Epithelial cell of proximal tubule (primary cell): ENCODE measurements at places on chromosomes 13 and 19.
A peak's percentile ranks its signal among the peaks of the same experiment; 100 is the strongest.

DNA sequence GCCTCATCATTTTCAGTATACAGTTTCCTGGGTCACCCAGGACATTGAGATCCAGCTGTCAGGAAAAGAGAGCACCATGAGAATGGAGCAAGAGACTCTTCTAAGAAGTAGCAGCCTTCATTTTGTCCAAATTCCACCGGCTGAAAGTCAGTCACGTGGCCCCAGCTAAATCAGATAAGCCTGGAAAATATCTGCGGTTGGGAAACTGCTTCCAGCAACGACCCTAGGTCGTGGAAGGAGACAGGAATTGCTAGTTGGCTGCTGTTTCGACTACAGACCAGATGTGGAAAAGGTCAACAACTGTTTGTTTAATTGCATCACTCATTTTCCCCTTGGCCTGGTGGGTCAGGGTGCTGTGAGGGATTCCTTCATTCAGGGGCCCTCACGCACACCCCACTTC lies 107.0 kb downstream of the ZNF536 start:
- DNase-seq = no peak

- DNase-seq = no peak
These were observed 19.9 kb downstream of the MEGF8 start for GRCh38 chr19:42345191-42345812.

DNA sequence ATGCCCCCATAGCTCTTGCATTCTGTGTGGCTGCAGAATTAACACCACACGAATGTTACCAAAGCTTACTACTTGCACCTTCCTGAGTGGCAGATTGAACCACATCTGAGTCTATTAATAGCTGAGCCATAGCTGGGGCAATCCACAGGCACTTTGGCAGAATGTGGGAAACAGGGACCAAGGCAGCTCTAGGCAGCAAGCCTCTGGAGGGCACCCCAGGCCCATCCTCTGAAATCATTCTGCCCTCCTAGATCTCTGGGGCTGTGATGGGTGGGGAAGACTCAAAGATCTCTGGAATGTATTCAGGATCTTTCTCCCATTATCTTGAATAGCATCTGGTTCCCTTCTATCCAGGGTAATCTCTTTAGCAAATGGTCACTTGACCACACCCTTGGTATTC lies 139.3 kb downstream of the TNFRSF19 start:
- DNase-seq = no peak

DNA sequence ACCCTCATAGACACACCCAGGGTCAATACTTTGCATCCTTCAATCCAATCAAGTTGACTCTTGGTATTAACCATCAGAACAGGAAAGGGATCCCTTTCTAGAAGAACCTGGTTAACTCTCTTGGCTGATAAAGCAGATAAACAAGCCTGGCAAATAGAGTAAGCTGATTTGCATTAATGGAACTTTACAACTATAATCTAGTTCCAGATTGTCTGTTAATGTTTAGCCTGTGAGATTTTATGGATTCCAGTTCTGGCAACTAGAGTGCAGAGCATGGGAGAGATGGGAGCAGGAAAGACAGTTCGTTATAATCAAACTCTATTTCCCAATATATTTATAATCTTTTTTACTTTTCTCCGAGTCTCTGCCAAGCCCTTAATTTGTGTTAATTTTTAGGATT lies 272.6 kb upstream of the KLHL1 start:
- no peak for DNase-seq

- no peak for DNase-seq
These were observed 33.7 kb upstream of the OLFM4 start for GRCh38 chr13:52994865-52995264.

- no peak for DNase-seq
These were observed 22.5 kb downstream of the OR10H4 start for GRCh38 chr19:15971224-15971780.

DNA sequence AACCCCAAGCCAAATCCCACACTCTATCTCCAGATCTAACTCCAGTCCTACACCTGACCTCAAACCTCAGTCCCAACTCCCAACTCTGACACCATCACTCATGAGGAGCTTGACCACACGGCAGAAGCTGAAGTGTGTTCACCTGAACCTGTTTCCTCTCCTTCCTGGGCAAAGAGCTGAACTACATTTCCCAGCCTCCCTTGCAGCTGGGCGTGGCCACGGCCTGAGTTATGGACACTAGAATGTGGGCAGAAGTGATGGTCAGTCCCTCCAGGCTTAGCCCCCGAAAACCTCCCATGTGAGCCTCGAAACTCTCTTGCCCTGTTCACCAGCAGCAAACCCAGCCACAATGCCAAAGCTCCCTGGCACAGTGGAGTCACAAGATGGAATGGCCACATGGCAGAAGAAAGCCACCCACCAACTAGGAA lies 19.5 kb upstream of the MEIS3 start:
- DNase-seq = no peak

DNA sequence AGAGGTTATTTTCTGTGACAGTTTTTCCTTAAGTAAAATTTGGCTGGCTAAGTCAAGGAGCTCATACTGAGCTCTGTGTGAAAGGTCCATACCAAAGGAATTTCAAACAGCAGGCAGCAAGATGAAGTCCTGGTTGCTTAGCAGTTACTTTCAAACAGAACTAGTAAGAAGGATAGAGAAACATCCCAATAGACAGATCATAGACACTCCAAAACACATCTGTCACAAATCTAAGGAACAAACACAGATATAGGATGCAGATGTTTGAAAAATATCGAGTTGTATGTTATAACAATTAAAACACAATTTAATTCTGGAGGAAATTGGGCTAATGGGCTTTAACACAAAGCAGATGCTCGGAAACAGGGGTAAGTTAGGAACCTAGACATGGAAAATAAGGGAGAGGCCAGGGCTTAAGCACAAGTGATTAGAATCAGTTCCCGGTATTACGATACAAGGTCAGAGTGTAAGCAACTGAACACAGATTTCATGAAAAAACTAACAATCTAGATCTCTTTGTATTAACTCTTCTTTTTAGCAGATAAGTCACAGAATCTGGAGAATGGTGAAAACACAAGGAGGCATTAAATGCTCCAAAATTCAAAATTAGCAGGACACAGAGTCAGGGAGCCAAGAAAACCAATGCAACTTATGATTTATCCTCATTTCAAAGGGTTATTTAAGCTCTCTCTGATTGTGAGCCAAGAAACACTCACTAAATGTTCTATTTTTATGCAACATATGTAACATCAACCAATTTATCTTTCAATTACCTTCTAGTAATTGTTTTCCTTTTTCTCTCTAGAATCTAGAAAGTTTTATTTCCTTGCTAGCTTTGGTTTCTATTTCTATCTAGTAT lies 1992.9 kb upstream of the PCDH20 start:
- no peak for DNase-seq

DNA sequence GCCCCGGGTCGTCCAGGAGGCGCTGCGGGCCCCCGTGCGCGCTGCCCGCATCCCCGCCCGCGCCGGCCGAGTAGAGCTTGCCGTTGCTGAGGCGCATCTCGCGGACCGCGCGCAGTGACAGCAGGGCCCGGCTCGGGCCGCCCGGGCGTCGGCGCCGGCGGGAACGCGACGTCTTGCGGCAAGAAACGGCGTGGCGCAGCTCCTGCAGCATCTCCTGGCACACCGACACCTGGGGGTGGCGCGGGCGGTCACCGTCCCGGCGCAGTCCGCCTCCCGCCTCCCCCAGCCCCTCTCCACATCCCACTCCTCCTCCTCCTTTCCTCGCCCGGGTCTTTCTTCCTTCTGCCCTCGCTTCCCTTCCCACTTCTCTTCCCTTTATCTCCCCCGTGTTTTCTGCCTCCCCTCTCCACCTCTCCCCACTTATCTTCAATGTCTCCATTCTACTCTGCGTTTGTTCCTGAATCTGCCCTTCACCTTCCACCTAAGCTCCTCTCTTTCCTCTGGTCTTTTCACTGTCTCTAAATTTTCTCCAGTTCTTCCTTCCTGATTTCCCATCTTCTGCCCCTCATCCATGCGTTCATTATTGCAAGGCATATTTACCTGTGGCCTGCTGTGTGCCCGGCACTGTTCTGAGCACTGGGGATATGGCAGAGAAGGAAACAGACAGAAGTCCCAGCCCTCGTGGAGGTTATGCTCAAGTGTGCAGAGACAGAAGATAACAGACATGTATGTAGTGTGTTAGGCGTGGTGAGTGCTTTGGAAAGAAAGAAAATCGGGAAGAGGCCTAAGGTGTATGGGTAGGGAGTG lies 5.2 kb upstream of the ATP1A3 start:
- no peak for DNase-seq

- no peak for DNase-seq
These were observed 1013.1 kb upstream of the ATXN8OS start for GRCh38 chr13:69094485-69094884.

- DNase-seq = no peak
These were observed 28.8 kb downstream of the EPN1 start for GRCh38 chr19:55703790-55704215.

DNA sequence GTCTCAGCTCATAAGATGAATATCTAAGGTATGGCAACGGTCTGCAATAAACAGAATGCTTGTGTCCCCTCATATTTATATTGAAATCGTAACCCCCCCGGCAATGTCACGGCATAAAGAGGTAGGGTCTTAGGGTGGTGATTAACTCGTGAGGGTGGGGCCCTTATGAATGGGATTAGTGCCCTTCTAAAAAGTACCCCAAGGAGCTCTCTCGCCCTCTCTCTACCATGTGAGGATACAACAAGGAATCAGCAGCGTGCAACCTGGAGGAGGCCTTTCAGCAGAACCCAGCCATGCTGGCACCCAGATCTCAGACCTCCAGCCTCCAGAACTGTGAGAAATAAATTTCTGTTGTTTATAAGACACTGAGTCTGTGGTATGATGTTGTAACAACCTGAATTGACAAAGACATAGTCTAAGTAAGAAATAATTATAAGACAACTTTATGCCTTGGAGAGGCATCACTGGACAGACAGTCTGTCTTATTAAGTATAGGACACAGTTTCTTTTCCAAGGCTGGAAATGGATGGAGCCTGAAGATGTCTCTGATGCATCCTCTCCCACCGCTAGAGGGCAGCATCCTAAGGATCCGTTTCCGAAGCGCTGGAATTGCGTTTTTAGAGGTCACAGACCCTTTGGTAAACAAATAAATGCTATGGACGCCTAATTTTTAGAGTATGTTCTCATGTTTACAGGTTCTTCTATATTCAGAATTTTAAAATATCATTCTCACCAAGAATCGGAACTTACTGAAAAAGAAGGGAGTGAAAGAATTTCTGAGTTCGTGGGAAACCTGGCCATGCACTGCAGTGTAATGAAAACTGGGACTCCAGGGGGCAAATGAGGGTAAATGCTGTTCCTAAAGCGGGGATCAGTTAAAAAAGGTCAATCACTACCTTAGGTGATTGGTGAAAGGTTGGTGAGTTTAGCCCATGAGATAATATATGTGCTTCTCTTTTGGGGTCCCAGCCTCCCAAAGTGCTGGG lies 13.3 kb upstream of the LEUTX start:
- no peak for DNase-seq

DNA sequence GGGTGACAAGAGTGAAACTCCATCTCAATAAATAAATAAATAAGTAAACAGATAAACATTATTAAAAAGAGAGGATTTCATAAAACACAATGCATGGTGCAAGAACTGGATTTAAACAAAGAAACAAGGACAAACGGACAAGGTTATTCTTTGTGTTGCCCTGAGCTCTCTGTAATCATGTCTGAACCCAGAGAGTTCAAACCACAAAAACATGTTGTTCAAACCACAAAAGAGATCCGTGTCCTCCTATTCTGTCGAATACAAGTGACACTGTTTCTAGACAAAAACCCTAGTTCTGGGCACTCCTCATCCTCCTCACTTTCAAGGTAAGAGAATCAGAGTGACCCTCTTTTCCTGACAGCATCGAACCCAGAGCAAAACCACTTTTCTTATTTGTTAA lies 4.6 kb upstream of the TPRX2 start:
- no peak for DNase-seq

- no peak for DNase-seq
These were observed 10.6 kb upstream of the ZNF792 start for GRCh38 chr19:34974646-34975045.

DNA sequence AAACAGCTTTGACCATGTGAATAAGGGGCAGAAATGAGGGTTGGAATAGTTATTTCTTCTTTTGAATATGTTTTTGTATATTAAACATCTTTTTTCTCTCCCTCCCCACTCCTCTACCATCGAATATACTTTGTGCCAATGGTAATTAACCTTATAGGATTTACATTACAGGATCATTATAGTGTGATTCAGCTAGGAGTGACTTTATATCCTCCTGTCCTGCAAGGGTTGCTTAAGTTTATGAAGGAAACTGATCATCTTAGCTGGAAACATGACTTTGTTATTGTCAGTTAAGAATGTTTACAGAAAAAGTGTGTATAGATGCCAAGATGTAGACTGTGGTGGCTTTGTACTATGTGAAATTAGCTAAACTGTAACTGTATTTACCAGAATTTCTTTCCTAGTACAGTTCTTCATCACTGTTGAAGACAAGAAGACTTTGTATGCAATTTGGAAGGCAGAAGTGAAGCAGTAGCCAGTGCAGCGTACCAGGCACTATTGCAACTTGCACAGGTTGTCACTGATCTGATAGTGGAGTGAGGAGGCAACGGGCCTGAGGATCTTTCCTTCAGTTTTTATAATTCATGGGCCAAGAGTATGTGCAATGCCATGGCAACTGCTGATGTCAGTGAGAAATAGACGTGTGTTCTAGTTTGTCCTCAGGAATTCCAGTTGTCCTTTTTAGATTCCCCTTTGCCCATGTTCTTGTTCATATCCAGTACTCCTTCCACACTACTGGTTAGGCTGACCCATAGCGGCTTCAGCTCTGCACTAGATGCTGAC lies 8.2 kb upstream of the PAN3 start:
- DNase-seq = no peak

- DNase-seq = peak; percentile 32
These were observed 221.8 kb downstream of the OLFM4 start for GRCh38 chr13:53250272-53250875.

- no peak for DNase-seq
These were observed 12.1 kb upstream of the PEX11G start for GRCh38 chr19:7500811-7501450.

GRCh38 chr19:39398297-39398864 lies 7.2 kb downstream of the MED29 start:
- no peak for DNase-seq

DNA sequence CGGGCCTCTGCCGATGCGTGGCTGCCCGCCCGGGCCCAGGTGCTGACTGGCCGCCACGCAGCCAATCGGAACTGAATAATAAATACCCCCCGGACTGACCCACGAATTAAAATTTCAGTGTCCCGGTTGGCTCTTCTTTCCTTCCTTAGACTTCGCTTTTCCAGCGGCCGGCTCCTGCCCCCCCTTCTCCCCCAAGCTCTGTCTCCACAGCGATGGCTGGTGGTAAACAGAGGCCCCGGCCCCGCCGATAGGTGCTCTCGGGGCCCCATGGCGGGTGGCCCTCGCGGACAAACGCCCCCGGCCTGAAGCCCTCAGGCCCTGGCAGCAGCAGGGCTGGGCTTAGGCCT lies 2.6 kb downstream of the ZBTB7A start:
- DNase-seq = no peak

GRCh38 chr19:52034051-52034728 lies 6.0 kb upstream of the ZNF614 start:
- no peak for DNase-seq

GRCh38 chr13:101398920-101399319 lies 17.4 kb downstream of the NALCN start:
- DNase-seq = no peak

- no peak for DNase-seq
These were observed 650.8 kb upstream of the MIR17HG start for GRCh38 chr13:90696656-90697055.
